ENCODE measurements at places on chromosomes 1 and 21.
A peak's percentile ranks its signal among the peaks of the same experiment; 100 is the strongest.

- DNase-seq, result no peak
- H3K4me1 ChIP-seq, result peaks cover 8% of the 10 kb centered on the region
- no peaks in the 10 kb centered on the region for H3K36me3 ChIP-seq
- H3K4me3 ChIP-seq, result no peak overlapping the region
Observed at GRCh38 chr1:147892216-147892615, 10.4 kb upstream of the GJA8 start.

DNA sequence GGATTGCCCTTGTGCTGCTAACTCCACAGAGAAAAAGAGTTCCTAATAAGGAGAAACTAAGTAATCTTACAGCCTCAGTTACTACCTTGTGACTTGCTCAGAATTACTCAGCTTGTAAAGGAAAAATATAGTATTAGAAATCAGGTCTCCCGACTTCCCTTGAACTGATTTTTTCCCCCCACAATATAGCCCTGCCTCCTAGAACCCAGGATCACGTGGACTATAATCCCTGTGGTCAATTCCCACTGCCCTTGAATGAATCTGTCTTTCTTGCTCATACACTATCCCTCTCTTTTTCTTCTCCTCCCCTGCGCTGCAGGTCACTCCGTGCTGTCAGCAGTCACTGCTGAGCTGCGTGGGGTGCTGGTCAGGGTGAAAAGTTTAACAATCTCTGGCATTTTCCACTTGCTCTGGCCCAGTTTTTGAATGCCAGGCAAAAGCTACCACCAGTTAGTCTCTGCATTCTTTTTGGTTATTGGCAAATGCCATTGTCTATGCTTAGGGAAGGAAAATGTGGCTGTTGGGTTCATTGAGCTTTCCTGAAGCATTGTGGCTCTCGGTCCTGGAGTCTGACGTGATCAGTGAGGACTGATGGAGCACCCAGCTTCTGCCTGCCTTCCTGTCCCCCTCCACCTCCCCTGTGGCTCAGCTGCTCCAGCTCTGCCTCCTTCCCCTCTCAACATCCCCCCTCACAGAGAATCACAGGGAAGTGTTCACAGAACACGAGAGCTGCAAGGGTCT, 1.9 kb upstream of the MYOC start:
- no peaks in the 10 kb centered on the region for H3K27me3 ChIP-seq
- H3K36me3 ChIP-seq, result no peaks in the 10 kb centered on the region
- H3K4me1 ChIP-seq, result peaks cover 18% of the 10 kb centered on the region
- H3K27ac ChIP-seq, result peak overlapping the region; percentile 81

DNA sequence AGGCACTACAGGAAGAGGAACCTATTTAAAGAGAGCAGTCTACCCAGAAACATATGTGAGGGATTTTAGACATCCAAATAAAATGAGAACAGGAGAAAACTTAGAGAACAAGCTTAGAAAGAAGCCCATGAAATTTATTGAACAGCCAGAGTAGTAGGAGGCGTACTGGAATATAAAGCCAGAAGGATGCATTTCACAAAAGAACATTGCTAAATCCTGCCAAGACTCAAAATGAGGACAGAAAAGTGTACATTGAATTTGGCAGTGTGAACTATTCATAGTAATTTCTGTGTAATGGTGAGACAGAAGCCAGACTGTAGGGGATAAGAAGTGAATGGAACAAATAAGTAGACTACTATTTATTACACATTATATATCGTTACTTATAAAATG, 22.5 kb downstream of the CEPT1 start:
- H3K27me3 ChIP-seq, result no peaks in the 10 kb centered on the region
- no peak overlapping the region for H3K27ac ChIP-seq
- peaks cover 3% of the 10 kb centered on the region for H3K36me3 ChIP-seq
- no peak overlapping the region for H3K4me3 ChIP-seq
- no peaks in the 10 kb centered on the region for H3K4me1 ChIP-seq

GRCh38 chr1:33753087-33753856, 110.6 kb upstream of the HMGB4 start:
- DNase-seq, result no peak
- no peaks in the 10 kb centered on the region for H3K36me3 ChIP-seq
- H3K27me3 ChIP-seq, result no peaks in the 10 kb centered on the region
- H3K4me3 ChIP-seq, result no peak overlapping the region

DNA sequence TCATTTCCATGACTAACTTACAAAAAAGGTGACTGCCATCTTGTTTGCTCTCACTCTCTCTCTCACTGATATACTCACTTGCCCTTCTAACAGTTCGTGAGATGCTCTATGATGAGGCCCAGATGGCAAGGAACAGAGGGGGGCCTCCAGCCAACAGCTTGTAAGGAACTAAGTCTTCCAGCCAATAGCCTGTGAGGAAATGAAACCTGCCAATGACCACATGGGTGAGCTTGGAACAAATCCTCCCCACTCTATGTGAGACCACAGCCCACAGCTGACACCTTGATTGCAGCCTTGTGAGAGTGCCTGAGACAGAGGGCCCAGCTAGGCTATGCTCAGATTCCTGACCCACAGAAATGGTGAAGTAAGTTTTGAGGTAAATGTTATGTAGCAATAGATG, 153.7 kb downstream of the HHIPL2 start:
- no peak overlapping the region for H3K4me3 ChIP-seq
- H3K36me3 ChIP-seq, result no peaks in the 10 kb centered on the region
- DNase-seq, result no peak

- no peaks in the 10 kb centered on the region for H3K36me3 ChIP-seq
- no peak overlapping the region for H3K27ac ChIP-seq
- no peak overlapping the region for H3K4me3 ChIP-seq
- DNase-seq, result no peak
- no peaks in the 10 kb centered on the region for H3K4me1 ChIP-seq
- no peaks in the 10 kb centered on the region for H3K27me3 ChIP-seq
Observed at GRCh38 chr21:25031750-25032149, 575.5 kb downstream of the MRPL39 start.

- H3K27me3 ChIP-seq, result no peaks in the 10 kb centered on the region
- no peak overlapping the region for H3K27ac ChIP-seq
- peaks cover 3% of the 10 kb centered on the region for H3K4me1 ChIP-seq
- H3K36me3 ChIP-seq, result no peaks in the 10 kb centered on the region
- no peak overlapping the region for H3K4me3 ChIP-seq
Observed at GRCh38 chr1:51551081-51551480, 32.0 kb upstream of the EPS15 start.

- H3K27me3 ChIP-seq, result no peaks in the 10 kb centered on the region
- H3K27ac ChIP-seq, result no peak overlapping the region
- DNase-seq, result no peak
- no peak overlapping the region for H3K4me3 ChIP-seq
- no peaks in the 10 kb centered on the region for H3K4me1 ChIP-seq
Observed at GRCh38 chr1:19151537-19151936, 58.5 kb downstream of the UBR4 start.

DNA sequence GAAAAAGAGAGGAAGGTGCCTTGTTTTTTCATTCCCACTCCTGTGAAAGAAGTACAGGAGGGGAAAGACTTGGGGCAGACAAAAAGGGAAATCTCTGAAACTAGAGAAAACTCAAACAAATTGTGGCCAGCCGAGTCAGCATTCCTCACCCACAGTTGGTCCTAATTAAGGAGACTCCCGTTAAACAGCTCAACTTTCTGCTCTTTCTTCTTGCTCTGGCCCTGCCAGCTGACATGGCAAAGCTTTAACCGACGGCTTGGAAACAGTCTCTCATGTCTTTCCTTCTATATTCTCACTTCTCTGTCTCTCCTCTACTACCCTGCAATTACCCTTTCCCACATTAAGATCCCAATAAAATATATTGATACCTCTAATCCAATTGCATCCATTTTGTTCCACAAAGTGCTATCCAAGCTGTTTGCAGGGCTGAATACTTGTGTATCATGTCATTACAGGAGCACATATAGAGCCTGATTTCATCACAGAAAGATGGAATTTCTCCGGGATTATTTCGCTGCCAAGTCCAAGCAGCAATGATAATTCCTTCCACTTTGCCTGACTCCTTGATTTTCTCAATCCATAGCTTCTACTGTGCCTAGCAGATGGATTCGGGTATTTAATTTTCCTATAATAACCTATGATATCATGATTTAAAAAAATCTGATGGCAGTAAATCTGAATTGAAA, 65.4 kb upstream of the IPO9 start:
- DNase-seq, result no peak
- no peaks in the 10 kb centered on the region for H3K4me1 ChIP-seq
- H3K27ac ChIP-seq, result no peak overlapping the region
- no peak overlapping the region for H3K4me3 ChIP-seq
- H3K36me3 ChIP-seq, result no peaks in the 10 kb centered on the region

DNA sequence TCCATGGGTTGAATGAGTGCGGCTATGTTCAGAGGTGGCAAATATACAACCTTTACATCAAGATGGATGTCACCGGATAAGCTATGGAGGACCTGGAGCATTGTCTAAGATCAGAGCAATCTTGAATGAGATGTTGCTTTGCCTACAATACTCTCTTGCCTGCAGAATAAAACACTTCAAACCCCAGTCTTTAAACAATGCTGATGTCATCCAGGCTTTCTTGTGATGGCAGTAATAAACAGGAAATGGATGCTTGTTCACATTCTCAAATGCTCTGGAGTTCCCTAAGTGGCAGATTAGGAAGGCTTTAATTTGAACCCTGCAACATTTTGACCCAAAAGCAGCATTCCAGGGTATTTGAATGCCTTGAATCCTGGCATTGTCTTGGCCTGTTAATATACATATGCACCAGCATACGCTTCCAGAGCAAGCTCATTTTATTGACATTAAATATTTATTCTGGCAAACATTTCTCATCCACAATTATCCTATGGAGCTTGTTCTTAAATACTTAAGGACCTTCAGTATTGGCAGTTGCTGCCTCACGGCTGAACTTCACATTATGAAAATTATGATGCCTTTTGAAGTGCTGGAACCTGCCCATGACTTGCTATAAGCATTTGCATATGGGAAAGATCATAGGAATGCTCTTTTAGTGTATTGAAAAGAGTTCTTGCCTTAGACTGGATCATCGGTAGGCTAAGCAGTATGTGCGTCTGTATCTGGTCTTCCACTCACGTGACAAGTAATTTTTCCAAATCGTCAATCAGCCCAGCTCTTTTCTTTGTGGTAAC, 422.7 kb downstream of the SIPA1L2 start:
- no peaks in the 10 kb centered on the region for H3K4me1 ChIP-seq
- H3K36me3 ChIP-seq, result no peaks in the 10 kb centered on the region
- no peaks in the 10 kb centered on the region for H3K27me3 ChIP-seq
- H3K27ac ChIP-seq, result no peak overlapping the region
- no peak overlapping the region for H3K4me3 ChIP-seq

DNA sequence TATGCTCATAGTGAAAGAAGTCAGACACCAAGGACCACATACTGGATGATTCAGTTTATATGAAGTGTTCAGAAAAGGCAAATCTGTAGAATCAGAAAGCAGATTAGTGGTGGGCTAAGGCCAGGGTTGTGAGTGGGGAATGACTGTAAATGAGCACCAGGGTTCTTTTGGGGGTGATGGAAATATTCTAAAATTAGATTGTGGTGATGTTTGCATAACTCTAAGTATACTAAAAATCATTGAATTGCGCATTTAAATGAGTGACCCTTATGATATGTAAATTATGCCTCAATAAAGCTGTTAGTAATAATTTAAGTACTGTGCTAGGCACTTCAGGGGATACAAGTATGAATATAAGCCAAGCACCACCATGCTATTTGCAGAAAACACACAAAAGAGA, 256.3 kb downstream of the TPR start:
- H3K27me3 ChIP-seq, result no peaks in the 10 kb centered on the region
- no peaks in the 10 kb centered on the region for H3K4me1 ChIP-seq
- no peak for DNase-seq
- no peak overlapping the region for H3K27ac ChIP-seq

GRCh38 chr1:194362327-194362726, 1175.9 kb upstream of the B3GALT2 start:
- no peak overlapping the region for H3K4me3 ChIP-seq
- H3K36me3 ChIP-seq, result no peaks in the 10 kb centered on the region
- H3K4me1 ChIP-seq, result no peaks in the 10 kb centered on the region
- H3K27ac ChIP-seq, result no peak overlapping the region
- no peaks in the 10 kb centered on the region for H3K27me3 ChIP-seq
- no peak for DNase-seq

GRCh38 chr1:6743189-6744101, 41.8 kb upstream of the CAMTA1 start:
- H3K36me3 ChIP-seq, result no peaks in the 10 kb centered on the region
- no peak overlapping the region for H3K4me3 ChIP-seq
- H3K27me3 ChIP-seq, result no peaks in the 10 kb centered on the region

DNA sequence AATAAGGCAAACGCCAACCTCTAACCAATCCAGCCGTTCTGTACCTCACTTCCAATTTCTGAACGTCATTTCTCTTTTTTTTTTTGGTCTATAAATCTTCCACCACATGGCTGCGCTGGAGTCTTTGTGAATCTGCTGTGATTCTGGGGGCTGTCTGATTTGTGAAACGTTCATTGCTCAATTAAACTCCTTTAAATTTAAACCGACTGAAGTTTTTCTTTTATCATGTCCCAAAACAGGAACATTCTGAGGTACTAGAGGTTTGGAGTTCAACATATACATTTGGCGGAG, 65.5 kb upstream of the BACH1 start:
- H3K27ac ChIP-seq, result no peak overlapping the region
- no peak for DNase-seq
- no peak overlapping the region for H3K4me3 ChIP-seq
- H3K36me3 ChIP-seq, result no peaks in the 10 kb centered on the region

DNA sequence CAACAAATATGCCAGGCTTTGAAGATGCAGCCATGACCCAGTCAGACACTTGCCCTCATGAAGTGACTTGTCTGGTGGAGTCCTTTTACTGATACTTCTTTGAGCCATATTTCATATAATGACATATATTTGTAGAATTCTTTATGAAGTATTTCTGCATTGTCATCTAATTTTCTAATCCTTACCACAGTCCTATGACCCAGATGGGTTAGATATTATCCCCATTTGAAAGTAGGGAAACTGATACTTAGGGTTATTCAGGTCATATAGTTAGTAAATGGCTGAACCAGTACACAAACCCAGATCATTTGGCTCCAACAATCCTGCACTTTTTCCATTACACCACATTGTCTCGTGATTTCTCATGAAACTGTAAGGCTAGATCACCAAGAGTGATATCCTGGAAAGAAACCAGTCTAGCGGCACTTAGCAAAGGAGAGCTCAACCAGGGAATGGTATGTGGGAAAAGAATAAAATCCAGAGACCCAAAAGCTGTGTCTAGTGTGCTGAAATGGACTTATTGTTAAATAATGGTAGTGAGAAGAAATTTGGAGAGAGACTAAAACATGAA, 49.6 kb downstream of the ZFYVE9 start:
- no peaks in the 10 kb centered on the region for H3K27me3 ChIP-seq
- H3K27ac ChIP-seq, result no peak overlapping the region
- H3K4me3 ChIP-seq, result no peak overlapping the region
- H3K4me1 ChIP-seq, result peaks cover 6% of the 10 kb centered on the region

GRCh38 chr21:37783016-37783415, 133.2 kb downstream of the KCNJ6 start:
- no peaks in the 10 kb centered on the region for H3K27me3 ChIP-seq
- H3K36me3 ChIP-seq, result no peaks in the 10 kb centered on the region
- no peak overlapping the region for H3K27ac ChIP-seq
- DNase-seq, result no peak
- H3K4me3 ChIP-seq, result no peak overlapping the region

- no peak overlapping the region for H3K4me3 ChIP-seq
- H3K27me3 ChIP-seq, result peaks cover 9% of the 10 kb centered on the region
- H3K4me1 ChIP-seq, result peaks cover 7% of the 10 kb centered on the region
- no peak for DNase-seq
- H3K27ac ChIP-seq, result no peak overlapping the region
Observed at GRCh38 chr1:22709227-22709626, 1.4 kb upstream of the EPHB2 start.

Measured in upper lobe of left lung (tissue), 6 donors.